NCI-H1436 (cell line): ENCODE measurements at places on chromosomes 7 and 10.

GRCh38 chr10:31816318-31816717 is 112.3 kb downstream of the ARHGAP12 start:
- DNase-seq: no peak

DNA sequence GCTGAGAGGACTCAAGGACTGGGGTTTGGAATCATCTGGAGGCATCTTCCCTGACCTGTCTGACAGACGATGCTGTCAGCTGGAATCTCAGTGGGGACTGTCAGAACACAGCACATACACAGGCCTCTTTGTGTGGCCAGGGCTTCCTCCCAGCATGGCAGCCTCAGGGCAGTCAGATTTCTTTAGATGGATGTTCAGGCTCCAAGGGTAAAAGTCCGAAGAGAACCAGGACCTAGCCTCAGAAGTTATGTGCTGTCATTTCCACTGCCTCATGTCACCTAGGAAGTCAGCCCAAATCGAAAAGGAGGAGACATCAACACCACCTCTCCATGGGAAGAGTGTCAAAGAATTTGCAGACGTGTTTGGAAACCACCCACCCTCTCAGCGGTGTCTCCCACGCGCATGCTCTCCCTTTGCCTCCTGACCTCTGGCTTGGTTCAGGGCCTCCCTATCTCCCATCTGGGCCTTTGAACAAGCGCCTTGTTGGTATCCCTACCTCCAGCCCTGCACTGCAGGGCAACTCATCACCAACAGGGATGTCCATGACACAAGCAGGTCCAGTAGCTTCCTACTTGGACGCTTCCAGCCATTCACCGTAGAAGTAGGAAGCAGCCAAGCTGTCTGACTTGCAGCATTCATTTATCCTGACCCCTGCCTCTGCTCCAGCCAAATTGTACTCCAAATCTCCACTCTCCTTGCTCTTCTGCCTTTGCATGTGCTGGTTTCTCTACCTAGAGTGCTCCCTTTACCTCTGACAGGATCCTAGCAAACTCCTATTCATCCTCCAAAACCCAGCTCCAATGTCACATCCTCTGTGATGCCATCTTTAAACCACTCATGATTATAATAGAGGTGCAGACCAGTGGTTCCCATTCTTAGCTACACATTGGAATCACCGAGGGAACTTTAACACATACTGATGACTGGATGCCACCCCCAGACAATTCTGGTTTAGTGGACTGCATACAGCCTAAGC is 121.6 kb downstream of the OAT start:
- DNase-seq: no peak

- no peak for DNase-seq
These were observed 102.1 kb downstream of the OSBPL3 start for GRCh38 chr7:24877790-24878311.

- no peak for DNase-seq
These were observed 43.4 kb upstream of the OPTN start for GRCh38 chr10:13056456-13057077.

DNA sequence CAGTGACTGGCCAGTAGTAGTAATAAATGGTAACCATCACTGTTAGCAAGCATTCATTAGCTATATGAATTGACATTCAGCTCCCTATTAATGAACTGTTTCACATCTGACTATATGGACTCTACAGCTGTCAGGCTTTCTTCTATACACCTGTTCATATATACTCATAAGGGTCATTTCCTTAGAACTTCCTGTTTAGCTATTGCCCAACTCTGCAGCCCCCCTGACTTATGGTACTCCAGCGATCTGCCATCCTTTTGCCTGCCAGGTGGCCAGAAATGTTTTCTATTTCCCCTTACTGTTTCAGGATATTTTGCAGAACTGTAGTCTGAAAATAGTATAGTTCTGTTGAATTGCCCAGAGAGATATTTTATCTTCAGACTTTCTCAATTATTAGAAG is 56.6 kb downstream of the TASOR2 start:
- DNase-seq: no peak

GRCh38 chr10:42977032-42977416 is 99.8 kb upstream of the RET start:
- DNase-seq: no peak

DNA sequence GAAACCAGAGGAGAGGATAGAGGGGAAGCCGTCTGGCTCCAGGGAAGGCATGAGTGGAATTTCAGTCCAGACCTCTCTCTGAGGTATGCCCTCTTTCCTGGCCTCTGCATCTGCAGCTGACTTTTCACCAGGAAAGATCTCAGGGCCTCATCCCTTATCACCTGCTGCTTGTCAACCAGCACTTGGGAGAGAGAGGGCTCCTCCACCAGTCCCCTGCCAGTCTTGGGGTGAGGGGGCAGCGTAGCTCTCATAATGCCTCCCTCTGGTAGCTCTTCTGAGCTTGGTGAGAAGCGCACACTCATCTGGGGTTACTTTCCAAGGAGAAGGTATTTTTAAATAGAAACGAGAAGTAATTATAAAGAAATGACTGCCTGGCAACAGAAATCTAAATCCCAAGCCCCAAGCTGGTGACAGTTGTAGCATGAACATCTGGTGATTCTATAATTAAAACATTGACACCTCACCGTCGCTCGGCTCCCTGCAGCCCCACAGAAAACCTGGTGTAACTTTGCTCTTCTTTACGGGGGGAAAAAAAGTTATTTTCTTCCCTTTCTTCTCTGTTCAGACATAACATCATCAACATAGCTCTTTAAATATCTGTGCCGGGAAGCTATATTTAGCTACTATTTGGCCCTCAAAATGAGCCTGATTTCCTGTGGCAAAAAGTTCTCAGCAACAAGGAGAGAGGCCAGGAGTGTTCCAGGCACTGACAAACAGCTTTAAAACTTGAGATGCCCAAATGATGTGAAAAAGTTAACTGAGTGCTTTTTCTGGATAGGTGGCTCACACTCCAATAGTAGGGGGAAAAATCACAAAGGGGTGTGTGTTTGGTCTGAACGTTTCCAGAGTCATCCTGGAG is 26.9 kb downstream of the HIP1 start:
- DNase-seq: no peak

DNA sequence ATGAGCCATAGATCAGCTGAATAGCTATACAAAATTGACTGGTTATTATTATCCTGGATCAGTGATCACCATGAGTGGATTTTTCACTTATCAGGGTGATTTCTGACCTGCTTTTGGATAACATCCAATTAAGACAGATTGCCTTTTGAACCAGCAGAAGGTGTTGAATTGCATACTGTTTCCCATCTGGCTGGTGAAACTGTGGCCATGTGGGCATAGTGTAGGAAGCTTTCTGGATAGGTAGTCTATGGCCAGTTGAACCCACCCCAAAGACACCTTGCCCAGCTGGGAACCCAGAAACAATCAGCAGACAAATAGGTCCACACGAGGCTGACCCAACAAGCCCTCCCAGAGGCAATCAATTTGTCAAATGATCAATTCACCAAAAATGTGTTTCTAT is 29.3 kb downstream of the DNAJC12 start:
- DNase-seq: no peak

DNA sequence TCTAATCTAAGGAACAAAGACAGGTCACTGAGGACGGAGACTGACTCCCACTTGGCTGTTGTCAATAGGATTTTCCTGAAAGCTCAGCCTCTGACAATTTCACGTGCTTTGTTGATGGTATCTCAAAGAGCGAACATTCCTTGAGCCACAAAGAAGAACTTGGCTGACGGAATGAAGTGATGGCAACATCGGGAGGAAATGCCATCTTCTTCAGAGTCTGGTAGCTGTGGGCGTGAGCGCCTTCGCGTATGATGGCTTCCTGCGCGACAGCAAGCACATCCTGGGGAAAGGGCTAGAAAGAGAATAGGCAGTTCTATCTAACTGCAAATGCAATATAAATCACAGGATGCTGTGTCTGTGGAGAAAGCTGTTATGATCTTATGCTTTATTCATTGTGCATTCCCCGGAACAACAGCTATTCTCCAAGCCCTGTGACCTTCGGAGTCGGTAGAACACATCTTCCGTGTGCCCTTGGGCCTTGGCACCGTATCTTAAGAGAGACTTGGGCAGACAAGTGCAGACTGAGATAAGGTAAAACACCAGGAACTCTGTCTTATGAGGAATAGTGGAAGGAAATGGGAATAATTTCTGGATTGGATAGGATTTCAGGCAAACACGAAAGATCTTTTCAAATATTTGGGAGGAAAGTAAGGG is 19.6 kb upstream of the GTPBP4 start:
- DNase-seq: no peak

GRCh38 chr7:20284003-20284770 is 46.5 kb upstream of the ITGB8 start:
- no peak for DNase-seq

GRCh38 chr10:110379831-110380230 is 75.1 kb upstream of the SMNDC1 start:
- no peak for DNase-seq

DNA sequence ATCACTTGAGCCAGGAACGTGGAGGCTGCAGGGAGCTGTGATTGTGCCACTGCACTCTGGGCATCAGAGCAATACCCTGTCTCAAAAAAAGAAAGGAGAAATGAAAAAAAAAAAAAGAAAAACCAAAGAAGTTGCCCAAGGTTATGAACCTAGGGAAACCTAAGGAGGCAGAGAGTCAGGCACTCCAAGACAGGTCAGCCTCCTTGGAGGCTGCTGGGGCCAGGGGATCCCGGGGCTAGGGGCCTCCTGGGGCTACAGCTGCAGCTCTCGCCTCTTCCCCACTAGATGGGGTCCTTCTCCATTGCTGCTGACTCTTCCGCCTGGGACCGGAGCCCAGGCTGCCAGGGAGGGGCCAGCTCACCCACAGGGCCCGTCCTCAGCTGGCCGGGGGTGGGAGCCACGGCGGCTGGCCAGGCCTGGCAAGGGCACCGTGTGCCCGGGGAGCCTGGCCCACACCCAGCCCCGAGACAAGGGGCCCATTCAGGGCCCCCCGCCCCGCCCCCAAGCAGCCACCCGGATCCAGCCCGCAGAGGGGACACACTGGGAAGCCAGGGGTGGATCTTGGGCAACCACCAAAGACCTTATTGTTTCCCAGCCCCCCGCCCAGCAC is 1.7 kb upstream of the SPACDR start:
- DNase-seq: peak; percentile 47

GRCh38 chr10:93579089-93579488 is 12.6 kb downstream of the FFAR4 start:
- no peak for DNase-seq

- no peak for DNase-seq
These were observed 11.9 kb upstream of the WDFY4 start for GRCh38 chr10:48672596-48673265.

DNA sequence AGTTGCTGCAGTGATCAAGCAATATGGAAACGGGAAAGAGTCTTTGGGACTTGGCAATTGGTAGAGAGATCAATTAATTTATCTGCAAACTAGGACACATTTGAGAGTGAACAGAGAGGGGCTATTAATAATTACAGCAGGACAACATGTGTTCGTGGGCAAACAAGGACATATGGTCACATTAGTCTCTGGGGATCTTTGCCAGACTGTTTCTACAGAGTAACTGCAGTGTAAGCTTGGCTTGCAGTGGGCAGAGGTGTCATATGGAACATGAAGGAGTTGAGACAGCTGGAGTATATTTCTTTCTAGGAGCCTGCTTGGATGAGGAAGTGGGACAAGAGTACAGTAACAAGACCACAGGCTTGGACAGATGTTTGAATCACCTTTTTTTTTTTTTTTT is 232.1 kb upstream of the LYZL1 start:
- DNase-seq: no peak

GRCh38 chr10:44325157-44325556 is 59.7 kb downstream of the CXCL12 start:
- no peak for DNase-seq

DNA sequence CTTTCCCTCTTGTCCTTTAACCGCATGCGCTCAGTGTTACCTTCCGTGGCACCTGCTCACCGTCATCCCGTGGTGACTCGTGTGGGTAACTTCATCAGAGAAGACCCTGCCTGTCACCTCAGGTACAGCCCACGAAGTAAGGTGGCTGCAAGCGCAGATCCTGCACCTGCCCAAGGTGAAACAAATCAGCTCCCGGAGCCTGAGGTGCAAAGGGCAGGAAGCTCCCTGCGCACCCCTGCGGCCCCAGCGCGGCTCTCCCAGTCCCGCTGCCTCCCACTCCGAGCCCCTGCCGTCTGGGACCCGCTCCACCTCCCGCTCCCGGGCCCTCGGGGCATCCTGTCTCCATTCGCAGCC is 110.9 kb upstream of the LANCL2 start:
- DNase-seq: no peak

DNA sequence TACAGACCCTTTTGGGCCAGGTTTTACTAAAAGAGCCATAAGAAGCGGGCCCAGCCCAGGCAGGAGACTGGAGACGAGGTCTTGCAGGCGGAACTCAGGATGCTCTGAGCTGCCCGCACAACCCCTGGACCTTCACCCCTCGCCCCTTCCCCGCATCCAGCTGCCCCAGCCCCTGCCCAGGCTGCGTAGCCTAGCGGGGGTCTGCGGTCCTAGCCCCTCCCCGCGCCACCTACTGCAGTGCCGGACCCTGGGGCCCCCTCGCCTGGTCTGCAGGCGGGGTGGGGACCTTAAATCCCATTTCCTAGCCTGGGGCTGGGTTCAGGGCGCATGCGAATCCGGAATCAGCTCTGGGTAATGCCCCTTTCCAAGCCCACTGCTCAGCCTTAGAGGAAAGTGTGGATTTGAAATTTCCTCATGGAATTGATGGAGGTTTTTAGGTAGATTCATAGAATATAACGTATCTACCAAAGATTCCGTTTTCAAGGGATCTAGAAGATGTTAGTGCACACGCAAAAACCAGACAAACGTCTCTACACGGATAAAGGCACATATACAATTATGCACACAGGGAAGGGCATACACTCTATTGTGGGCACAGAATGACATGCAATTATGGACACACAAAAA is 546 bp upstream of the HOXA3 start:
- no peak for DNase-seq

DNA sequence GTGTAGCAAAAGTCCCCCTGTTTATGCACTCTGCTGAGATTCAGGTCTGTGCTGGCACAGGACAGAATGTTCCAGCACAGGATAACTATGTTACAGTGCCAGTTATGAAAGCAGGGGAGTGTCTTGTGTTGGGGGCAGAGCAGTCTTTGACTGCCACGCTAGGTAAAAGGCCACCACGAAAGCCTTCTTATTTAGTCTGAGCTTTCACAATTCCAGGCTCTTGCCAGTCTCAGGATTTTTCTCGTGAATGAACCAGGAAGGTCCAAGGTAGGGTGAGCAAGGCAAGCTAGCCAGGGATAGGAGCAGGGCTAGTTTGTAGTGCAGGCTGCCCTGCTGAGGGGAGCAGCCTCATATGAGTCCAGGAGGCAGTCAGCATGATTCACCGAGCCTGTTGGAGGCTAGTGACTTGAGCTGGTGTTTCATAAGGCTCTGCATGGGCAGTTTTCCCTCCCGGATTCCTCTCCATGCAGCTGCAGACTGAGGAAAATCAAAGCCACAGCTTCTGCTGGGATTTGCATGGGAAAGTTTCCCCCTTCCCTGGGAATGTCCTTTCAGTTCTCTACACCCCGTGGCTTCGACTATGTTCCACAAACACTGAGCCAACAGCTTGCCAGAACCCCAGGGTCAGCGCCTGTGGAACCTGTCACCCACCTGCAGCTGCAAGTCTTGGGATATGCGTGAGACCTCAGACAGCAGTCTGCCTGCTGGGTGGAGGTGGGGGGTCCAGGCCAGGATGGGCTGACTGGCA is 112.3 kb downstream of the JCAD start:
- no peak for DNase-seq

- no peak for DNase-seq
These were observed 37.6 kb downstream of the ANK3 start for GRCh38 chr10:60352105-60352504.
